ENCODE measurements at places on chromosomes 5 and 9. TPM values are rescaled to one million over a fixed set of nuclear protein-coding genes. Genes with fewer than 3 reads are reported as not detected.

The CTSV gene
- 0.37 TPM for total RNA-seq

The ZFAND5 gene
- total RNA-seq, result 119 TPM

The RNF208 gene
- total RNA-seq, result under 0.01 TPM

The IQGAP2 gene
- total RNA-seq, result 24.0 TPM

The TXNDC8 gene
- total RNA-seq, result not detected

The DMRTA1 gene
- 0.28 TPM for total RNA-seq

The BTNL3 gene
- total RNA-seq, result not detected

The SLC1A3 gene
- total RNA-seq, result 1.1 TPM

The PCDHGB1 gene
- total RNA-seq, result 3.3 TPM

The ADGRD2 gene
- not detected for total RNA-seq

The CNTFR gene
- total RNA-seq, result under 0.01 TPM

The BAAT gene
- not detected for total RNA-seq

The TCF7 gene
- total RNA-seq, result 0.28 TPM

The PTPN3 gene
- total RNA-seq, result under 0.01 TPM

The ZBTB26 gene
- 2.4 TPM for total RNA-seq

The FOXD1 gene
- total RNA-seq, result 0.28 TPM

The OCLN gene
- total RNA-seq, result 0.43 TPM

The SV2C gene
- total RNA-seq, result not detected

The RCL1 gene
- 9.1 TPM for total RNA-seq

The MTAP gene
- total RNA-seq, result 16.8 TPM

The INSL6 gene
- not detected for total RNA-seq

The NRG2 gene
- 0.28 TPM for total RNA-seq

The FGFR4 gene
- total RNA-seq, result 19.8 TPM

The SOHLH1 gene
- total RNA-seq, result not detected

The ATOSB gene
- total RNA-seq, result 13.2 TPM

The GRHPR gene
- 125 TPM for total RNA-seq

The PLGRKT gene
- total RNA-seq, result 9.7 TPM

The SMIM33 gene
- total RNA-seq, result not detected

The CNTNAP3B gene
- 1.3 TPM for total RNA-seq

The ISL1 gene
- not detected for total RNA-seq

The FCN1 gene
- total RNA-seq, result not detected

The INSL4 gene
- total RNA-seq, result not detected

The CCDC192 gene
- not detected for total RNA-seq

The HTR4 gene
- total RNA-seq, result not detected

The UBE2B gene
- 19.1 TPM for total RNA-seq

The MARCHF3 gene
- total RNA-seq, result 73.0 TPM

The ORM2 gene
- not detected for total RNA-seq

The TMEFF1 gene
- total RNA-seq, result 0.57 TPM

The KCNMB1 gene
- not detected for total RNA-seq

The SAXO1 gene
- total RNA-seq, result under 0.01 TPM

The SLC6A3 gene
- not detected for total RNA-seq

The TMC1 gene
- total RNA-seq, result 0.43 TPM

The ANKRD33B gene
- total RNA-seq, result 8.4 TPM

The TLR4 gene
- 4.1 TPM for total RNA-seq

The KIF4B gene
- under 0.01 TPM for total RNA-seq

The TBC1D9B gene
- total RNA-seq, result 53.5 TPM

The RNF20 gene
- total RNA-seq, result 35.5 TPM

The PPP1R26 gene
- total RNA-seq, result 9.5 TPM

The QRFP gene
- not detected for total RNA-seq

The DRD1 gene
- under 0.01 TPM for total RNA-seq

The PCDHGA11 gene
- 6.4 TPM for total RNA-seq

The ZBTB34 gene
- total RNA-seq, result 5.4 TPM

The MGAT1 gene
- total RNA-seq, result 71.5 TPM

The LRRC19 gene
- total RNA-seq, result not detected

The CCIN gene
- total RNA-seq, result 0.57 TPM
